ENCODE measurements at places on chromosomes 4 and X.

- no peak for DNase-seq
Measured at GRCh38 chrX:71158603-71159002, 14.0 kb downstream of the NLGN3 start.

GRCh38 chrX:51568586-51568985, 50.1 kb downstream of the CENPVL3 start:
- DNase-seq = no peak

- DNase-seq = no peak
Measured at GRCh38 chrX:18889346-18890048, 94.4 kb downstream of the PHKA2 start.

GRCh38 chrX:44012484-44013096, 39.4 kb upstream of the NDP start:
- DNase-seq = no peak

DNA sequence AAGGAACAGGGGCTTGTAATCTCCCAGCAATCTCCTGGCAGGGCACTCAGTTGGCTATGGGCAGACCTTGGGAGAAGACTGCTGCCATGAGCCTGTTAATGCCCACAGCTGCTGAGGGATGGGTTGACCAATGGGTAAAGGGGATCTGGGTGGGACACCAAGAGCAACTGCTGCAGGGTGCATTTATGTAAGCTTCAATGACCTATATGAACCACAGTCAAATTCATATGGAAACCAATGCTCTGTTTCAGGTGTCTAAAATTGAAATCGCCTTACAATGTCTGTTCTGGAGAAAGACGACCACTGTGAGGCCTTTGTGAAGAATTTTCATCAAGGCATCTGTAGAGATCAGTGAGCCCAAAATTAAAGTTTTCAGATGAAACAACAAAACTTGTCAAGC, 6.1 kb downstream of the EPGN start:
- no peak for DNase-seq

- no peak for DNase-seq
Measured at GRCh38 chr4:67130411-67130810, 414.9 kb downstream of the CENPC start.

- no peak for DNase-seq
Measured at GRCh38 chrX:46694549-46694948, 64.4 kb downstream of the SLC9A7 start.

DNA sequence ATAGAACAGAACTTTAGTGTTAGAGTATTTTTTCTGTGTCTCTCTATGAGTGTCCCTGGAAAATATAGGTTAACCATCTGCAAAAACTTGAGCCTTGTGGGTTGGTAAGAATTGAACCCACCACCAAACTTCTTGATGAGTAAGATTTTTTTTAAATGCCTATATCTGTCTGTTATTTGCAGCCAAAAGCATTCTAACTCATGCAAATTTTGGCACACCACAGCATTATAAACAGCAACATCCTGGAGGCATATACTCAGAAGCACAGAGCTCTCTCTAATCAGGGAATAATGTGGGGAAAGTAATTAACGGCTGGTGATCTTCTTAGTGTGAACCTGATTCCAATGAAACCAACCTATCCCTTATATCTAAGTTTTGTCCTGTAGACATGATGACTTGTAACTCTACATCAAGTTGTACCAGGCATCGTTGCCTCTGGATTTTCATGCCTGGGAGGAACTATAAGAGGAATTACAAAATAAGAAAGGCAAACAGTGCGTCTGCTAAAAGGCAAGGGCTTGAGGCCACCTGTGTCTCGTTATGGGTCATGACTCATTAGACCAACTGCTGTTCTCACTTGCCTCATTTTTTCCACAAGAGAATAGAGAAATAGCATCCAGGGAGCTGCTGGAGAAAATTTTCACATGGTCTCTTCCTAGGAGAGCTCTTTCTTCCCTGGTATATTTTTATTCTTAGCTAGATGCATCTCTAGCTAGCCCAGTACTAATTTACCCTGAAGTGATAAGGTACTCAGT, 202.4 kb downstream of the CHIC2 start:
- DNase-seq = no peak

GRCh38 chrX:40104985-40105834, 7.5 kb upstream of the BCOR start:
- DNase-seq = no peak

GRCh38 chrX:12241026-12241425, 102.8 kb downstream of the FRMPD4 start:
- DNase-seq = no peak

DNA sequence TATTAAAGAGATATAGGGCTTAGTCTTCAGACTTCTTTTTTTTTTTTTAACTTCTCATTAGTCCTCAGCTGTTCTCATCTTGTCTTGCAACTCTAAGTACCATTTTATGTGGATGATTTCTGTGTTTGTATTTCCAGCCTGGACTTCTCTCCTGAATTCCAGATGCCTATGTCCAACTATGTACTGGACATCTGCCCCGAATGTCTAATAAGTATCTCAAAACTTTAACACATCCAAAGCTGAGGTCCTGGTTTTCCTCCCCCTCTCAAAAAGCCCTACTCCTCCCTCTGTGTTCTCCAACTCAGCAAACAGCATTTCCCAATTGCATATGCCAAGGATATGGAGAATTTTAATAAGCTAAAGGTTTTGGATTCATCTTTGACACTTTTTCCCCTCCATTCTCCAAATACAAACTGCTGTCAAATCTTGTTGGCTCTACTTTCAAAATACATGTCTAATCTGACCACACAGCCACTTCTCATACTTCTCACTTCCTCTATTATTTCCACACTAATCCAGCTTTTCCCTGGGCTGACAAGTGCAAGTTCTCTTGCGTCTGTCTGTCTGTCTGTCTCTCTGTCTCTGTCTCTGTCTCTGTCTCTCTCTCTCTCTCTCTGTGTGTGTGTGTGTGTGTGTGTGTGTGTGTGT, 79.8 kb downstream of the CLCN5 start:
- no peak for DNase-seq

GRCh38 chrX:23509256-23509655, 158.0 kb upstream of the PRDX4 start:
- no peak for DNase-seq

- DNase-seq = no peak
Measured at GRCh38 chrX:95071621-95072020, 1397.6 kb downstream of the FAM133A start.

DNA sequence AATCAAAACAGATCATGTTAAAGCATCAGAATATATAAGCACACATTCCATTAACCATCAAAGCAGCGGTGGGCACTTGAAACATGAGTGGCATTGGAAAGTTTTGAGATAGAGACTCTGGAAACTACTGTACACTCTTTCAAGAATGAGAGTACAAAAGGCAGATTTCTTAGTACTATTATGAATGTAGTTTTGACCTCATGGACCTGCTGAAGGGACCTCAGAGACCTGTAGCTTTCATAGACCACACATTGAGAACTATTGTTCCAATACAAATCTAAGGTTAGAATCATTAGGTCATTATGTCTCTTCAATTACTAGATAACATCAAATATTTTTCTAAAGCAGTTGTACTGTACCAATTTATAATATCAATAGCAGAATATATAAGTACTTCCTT, 283.6 kb downstream of the RPA4 start:
- no peak for DNase-seq

DNA sequence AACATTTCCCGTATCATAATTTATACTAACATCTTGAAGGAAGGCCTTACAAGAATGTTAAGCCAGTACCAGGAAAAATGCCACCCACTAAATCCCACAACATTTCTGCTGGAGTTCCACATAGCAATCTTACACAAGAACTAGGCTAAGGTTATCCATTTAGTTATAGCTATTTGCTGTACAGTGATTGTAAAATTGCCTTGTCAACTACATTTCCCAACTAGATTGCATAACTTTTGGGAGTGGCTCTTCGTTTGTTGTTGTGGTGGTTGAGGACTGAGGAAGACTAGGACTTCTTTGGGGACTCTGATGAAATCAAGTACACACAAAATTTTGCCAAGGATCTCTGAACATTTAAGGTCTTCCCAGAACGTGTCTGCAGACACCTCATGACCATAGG, 8.0 kb downstream of the IBSP start:
- DNase-seq = no peak

DNA sequence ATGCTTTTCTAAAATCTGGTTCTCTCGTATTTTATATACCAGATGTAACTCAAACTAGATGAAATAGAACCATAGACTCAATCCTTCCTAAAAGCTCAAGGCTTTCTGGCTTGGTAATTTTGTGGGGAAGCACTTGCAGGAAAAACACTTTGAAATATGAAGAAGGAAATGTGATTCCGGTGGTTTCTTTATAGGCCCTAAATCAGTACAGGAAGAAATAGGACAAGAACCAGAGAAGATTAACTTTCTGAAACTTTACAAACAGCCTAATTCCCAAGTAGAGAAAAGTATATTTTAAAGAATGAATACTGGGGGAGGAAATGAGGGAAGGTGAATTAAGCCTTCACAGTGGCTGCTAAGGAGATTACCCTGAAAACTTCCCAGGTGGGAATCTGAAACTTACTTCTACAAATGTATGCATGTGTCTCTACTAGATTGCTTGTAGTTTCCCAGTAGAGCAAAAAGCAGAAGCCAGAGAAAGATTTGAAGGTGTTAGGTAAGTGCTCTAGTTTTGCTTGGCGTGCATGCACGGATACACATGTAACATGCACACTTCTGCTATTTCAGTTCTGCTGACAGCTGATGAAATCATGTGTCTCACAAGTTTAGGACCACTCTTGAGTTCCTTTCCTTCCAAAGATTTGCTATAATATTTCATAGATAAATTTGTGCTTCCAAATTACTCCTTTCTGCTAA, 92.1 kb downstream of the AFF1 start:
- no peak for DNase-seq

- no peak for DNase-seq
Measured at GRCh38 chrX:106957856-106958255, 37.7 kb downstream of the CLDN2 start.

- DNase-seq = no peak
Measured at GRCh38 chr4:71217688-71218087, 121.1 kb upstream of the SLC4A4 start.

- no peak for DNase-seq
Measured at GRCh38 chr4:38590046-38590445, 74.0 kb upstream of the KLF3 start.

- no peak for DNase-seq
Measured at GRCh38 chrX:41200785-41201184, 115.5 kb downstream of the USP9X start.

GRCh38 chr4:155544547-155544946, 122.1 kb upstream of the GUCY1A1 start:
- no peak for DNase-seq

DNA sequence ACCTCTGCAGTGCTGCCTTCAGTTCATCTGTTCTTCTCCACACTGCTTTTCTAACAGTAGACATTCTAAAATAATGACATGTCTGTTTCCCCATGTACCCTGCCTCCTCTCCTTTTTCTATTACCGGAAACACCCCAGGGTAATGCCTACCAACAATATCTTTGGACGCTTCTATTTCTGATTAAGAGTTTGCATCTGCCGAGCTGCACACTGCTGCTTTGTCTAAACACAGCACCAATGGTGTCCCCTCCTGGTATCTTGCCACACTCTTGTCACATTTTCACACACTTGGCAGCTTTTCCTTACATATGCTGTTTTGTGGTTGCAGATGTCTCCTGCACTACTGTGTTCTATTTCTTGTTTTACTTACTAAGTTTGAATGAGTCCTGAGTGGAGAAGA, 288.8 kb downstream of the GRIA2 start:
- no peak for DNase-seq

- no peak for DNase-seq
Measured at GRCh38 chr4:165986956-165987698, 114.1 kb downstream of the TLL1 start.

DNA sequence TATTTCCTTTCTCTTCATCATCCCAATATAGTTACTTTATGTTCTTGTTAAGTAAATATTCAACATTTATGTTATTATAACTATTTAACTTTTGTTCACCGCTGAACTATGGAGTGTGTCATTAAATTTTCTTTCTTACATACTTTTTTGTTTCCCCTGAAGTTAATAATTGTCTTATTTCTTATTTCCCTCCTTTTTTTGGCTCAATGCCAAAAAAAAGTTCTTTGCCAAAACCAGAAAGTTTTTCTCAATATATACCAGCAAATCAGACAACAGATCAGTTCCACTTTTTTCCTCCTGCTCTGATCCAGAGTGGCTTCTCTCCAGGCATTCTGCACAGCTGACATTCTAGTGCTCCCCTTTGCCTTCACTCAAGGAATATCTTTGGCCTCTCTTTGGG, 187.0 kb upstream of the PPARGC1A start:
- DNase-seq = no peak

- no peak for DNase-seq
Measured at GRCh38 chr4:147913137-147913536, 181.2 kb downstream of the ARHGAP10 start.

Measured in cortex of kidney (tissue), 1 donor.